ENCODE measurements at places on chromosomes 1 and 21.

- no peak for DNase-seq
These were observed 90.9 kb downstream of the LRRC8C start for GRCh38 chr1:89723863-89724262.

- peak; percentile 8 for DNase-seq
These were observed 317.6 kb upstream of the PLD5 start for GRCh38 chr1:242842094-242842493.

GRCh38 chr1:65189576-65190115, 41.6 kb downstream of the AK4 start:
- peak; percentile 11 for DNase-seq

GRCh38 chr1:208036106-208036808, 125.3 kb upstream of the CD34 start:
- peak; percentile 60 for DNase-seq

- no peak for DNase-seq
These were observed 3.7 kb upstream of the PHACTR4 start for GRCh38 chr1:28365864-28366263.

DNA sequence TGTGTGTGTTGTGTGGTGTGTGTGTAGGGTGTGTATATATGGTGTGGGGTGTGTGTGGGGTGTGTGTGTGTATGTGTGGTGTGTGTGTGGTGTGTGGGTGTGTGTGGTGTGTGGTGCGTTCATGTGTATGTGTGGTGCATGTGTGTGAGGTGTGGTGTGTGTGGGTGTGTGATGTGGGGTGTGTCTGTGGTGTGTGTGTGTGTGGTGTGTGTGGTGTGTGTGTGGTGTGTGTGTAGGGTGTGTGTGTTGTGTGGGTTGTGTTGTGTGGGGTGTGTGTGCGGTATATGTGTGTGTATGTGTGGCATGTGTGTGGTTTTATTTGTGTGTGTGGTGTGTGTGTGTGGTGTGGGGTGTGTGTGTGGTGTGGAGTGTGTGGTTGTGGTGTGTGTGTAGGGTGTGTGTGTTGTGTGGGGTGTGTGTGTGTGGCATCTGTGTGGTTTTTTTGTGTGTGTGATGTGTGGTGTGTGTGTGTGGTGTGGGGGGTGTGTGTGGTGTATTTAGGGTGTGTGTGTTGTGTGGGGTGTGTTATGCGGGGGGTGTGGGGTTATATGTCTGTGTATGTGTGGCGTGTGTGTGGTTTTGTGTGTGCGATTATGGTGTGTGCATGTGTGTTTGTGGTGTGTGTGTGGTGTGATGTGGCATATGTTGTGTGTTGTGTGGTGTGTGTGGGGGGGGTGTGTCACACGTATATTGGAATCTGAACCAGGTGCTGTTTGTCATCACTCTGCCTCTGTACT, 17.1 kb upstream of the ZBTB21 start:
- DNase-seq: no peak

DNA sequence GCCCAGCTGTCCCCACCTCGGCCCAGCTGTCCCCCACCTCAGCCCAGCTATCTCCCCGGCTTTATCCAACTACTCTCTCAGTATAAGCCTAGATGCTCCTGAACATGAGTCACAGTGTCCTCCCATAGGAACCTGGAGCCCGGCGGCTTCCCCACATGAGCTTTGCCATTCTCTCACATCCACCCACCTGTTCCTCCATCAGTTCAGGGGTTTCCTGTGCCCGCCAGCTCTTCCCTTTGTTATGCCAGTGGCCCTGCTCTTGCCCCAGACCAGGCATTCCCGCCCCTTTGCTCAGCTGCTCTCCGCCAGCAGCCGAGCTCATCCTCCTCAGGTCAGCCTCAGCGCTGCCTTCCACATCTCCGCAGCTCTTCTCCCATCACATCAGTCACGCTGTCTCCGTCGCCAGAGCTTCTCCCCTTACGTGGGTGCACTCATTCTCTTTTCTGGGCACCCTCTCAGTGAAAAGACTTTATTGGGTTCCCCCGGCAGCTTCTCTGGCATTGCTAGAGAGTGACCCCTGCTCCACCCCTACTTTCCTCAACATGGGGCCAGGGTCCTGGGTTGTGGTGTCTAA, 89.5 kb upstream of the CSF3R start:
- DNase-seq: no peak

GRCh38 chr1:77031106-77031662, 163.9 kb downstream of the ST6GALNAC5 start:
- peak; percentile 6 for DNase-seq

DNA sequence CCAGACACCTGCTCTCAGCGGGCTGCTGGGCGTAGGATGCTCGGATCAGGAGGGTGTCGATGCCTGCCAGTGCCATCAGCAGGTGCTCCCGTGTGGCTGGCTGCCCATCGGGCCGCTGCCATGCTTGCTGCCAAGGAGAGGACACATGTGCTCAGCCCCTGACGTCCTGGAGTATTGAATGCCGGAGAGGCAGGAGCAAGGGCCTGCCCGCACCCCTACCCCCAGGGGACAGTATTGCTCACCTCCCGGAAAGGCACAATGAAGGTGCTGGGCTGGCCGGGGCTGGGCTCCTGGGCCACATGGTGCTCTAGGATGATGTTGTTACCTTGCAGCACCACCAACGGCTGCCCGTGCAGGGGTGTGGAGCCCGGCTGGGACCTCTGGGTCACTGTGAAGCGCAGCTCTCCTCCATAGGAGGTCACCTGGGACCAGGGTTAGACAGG, 61.5 kb downstream of the HSPG2 start:
- DNase-seq: no peak

GRCh38 chr1:27383039-27383605, at the start of gene CD164L2:
CD164L2 (minus strand) TSS chr1:27383333; CDS start chr1:27383239, 94 bp downstream.
- DNase-seq: no peak

GRCh38 chr1:225813214-225813964, 3.5 kb downstream of the EPHX1 start:
- DNase-seq: peak; percentile 45

- peak; percentile 93 for DNase-seq
These were observed 4.1 kb upstream of the SH3BGRL3 start for GRCh38 chr1:26275580-26276431.

- no peak for DNase-seq
These were observed 34.0 kb downstream of the BACH1 start for GRCh38 chr21:29332461-29333362.

DNA sequence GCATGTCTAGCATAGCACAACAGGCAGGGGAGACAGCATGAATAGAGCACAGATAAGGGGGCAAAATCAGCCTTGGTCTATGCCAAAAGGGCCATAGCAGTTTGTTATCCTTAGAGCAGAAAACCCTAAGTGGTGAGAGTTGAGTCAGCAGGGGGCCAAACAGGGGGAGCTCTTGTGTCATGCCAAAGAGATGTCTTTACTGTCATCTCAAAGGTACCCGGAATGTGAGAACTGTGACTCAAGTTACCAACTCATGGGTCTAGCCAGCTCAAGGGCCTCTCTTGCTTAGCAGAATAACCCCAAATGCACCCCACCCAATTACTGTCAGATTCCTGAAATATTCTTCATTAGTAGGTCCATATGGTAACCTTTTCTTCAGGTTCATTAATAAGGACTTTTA, 45.9 kb upstream of the NRDC start:
- DNase-seq: no peak

DNA sequence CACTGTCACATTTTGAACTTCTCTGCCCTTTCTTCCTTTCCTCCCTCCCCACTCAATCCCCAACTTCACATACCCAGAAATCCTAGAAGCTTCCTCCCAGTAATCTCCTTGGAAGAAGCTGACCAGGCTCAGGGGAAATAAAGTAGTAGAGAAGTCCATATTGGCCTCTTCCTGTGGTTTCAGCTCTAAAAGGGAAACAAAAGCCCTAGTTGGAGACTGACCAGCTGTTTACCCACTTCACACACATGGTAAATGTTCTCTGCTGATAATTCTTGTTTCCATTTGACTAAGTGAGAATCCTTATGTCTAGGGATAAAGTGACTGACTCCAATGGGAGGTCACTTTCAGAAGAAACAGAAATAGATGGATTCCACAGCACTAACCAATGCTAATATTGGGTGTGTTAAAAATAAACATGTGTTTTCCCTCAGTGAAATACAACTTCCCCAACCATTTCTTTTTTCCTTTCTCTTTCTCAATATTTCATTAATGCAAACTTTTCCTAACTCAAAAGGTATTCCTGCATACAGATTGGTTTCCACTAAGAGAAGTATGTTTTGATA, 178.9 kb upstream of the DPT start:
- no peak for DNase-seq

DNA sequence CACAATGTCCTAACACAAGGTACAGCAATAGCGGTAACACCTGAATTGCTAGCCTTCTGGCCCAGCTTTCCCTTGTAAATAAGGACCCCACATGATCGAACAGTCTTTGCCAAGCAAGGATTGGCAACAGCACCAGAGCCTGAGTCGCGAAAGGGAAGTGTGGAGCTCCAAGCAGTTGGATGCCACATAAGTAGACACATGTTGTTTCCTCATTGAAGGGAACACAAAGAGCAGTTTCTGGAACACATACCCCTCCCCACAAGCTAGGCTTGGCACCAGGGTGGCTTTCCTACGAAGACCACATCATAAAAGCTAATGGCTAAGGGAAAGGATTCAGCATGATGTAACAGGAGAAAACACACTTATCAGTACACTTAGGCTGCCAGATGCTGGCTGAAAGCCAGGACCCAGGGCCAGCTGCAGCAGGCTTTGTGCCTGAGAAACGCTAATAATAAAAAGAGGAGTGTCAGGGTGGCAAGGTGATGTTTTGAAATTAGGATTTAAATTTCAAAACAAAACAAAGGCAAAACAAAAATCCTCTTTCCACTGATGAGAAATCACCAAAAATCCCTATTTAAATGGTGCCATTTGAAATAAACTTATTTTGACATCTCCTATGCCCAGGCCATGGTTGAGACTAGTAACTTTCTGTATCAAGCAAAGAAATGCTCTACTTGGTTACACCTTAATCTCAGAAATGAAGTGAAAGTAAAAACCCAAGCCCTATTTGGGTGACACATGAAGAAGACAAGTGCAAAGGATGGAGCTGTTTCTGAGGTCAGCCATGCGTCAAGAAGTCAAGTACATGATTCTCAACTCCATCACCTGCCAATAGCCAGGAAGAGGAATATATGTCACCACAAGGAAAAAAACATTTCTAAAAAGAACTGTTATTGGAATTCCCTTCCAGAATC, 11.9 kb upstream of the CPLANE2 start:
- DNase-seq: no peak

GRCh38 chr1:169884634-169885033, 9.1 kb downstream of the SCYL3 start:
- no peak for DNase-seq

GRCh38 chr1:22418933-22419382, 32.7 kb upstream of the ZBTB40 start:
- no peak for DNase-seq

DNA sequence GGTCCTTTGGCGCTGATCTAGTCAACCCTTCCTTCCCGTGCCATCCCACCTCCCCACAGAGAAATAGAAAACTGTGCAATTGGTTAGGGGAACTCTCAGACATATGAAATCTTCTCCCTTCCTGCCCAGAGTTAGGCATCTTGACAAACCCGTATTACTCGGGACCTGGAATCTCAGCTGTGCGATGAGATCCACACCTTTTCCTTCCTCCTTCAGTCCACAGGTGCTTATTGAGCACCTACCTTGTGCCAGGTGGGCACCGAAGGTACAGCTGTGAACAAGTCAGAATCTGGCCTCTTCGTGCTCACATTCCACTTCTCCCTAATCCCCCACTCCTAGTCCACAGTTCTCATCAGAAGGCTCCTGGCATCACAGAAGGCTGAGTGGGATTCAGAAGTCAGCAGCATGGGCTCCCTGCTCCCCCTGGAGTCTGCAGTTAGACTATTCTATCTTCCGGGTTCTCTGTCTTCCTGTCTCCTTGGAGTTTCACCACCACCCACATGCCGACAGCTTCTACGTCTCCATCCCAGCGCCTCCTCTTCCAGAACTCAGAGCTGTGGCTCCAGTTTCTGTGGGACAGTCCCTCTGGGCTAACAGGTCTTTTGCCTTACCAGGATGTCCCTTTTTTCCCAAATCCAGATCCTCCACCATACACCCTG, 23.0 kb downstream of the KNCN start:
- DNase-seq: peak; percentile 31

GRCh38 chr1:58971629-58972140, 187.8 kb upstream of the JUN start:
- no peak for DNase-seq

DNA sequence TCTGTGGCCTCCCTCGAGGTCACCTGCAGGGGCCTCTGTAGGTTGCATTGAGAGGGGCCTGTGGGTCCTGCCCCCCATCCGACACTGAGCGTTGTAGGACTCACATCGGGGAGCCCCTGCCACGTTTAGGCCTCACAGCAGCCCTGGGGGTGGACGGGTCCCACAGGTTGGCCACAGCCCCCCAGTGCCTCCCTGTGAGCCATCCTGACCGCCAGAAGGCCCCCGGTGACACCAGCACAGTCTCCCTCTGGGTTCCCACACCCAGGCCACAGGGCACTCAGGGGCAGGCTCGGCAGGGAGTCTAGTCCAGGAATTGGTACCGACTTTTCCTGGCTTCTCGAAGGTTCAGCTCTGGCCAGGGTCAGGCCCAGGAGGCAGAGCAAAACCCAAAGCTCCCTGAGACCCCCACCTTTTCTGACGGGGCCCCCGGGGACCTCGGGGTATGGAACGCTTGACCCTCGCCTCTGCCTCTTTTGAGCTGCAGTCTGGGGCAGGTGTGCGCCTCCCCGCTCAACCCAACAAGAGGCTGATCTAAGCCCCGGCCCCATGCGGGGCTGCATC, 13.9 kb upstream of the POFUT2 start:
- no peak for DNase-seq

GRCh38 chr1:90074137-90074536, 79.2 kb downstream of the ZNF326 start:
- DNase-seq: no peak

DNA sequence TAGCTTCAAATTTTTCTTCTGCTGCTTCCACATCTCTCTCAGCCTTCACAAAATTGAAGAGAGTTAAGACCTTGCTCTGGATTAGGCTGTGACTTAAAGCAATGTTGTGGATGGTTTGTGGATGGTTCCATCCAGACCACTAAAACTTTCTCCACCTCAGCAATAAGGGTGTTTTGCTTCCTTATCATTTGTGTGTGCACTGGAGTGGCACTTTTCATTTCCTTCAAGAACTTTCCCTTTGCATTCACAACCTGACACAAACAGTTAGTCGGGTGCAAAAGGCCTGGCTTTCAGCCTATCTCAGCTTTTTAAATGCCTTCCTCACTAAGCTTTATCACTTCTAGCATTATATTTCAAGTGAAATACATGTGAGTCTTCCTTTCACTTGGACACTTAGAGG, 30.3 kb downstream of the DENND1B start:
- no peak for DNase-seq

- no peak for DNase-seq
These were observed 61.7 kb downstream of the TSEN15 start for GRCh38 chr1:184113251-184113650.

GRCh38 chr1:241627453-241628259, 12.5 kb downstream of the CHML start:
- DNase-seq: peak; percentile 78

GRCh38 chr21:34073749-34074282, 438 bp downstream of the MRPS6 start:
- no peak for DNase-seq
